Mammary epithelial cell (primary cell): ENCODE measurements at places on chromosomes 16 and 17.
A peak's percentile ranks its signal among the peaks of the same experiment; 100 is the strongest.

GRCh38 chr17:43456661-43457361, 27.0 kb upstream of the DHX8 start:
- DNase-seq = peak; percentile 42

DNA sequence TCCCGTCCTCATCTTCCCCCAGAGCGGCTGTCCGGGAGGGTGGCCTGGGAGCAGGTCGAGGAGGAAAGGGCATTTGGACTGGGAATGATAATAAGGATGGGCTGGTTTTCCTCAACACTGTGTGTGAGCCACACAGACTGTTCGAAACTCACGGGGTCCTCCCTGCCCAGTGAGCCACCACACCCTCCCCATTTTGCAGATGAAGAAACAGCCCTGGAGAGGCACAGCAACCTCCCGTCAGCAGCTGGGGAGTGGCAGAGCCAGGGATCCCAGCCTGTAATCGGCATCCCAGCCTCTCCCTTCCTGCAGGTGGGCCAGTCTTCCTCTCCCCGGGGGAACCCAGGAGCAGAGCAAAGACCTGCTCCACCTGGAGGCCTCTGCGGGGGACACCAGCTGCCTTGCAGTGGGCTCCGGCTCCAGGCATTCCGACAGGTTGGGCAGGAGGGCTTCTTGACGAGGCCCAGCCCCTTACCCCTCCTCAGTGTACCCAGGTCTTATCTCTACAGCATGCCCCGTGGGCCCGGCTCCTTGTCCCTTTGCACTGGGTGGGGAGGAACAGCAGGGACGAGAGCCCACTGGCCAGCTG, 23.8 kb downstream of the ENGASE start:
- no peak for DNase-seq

DNA sequence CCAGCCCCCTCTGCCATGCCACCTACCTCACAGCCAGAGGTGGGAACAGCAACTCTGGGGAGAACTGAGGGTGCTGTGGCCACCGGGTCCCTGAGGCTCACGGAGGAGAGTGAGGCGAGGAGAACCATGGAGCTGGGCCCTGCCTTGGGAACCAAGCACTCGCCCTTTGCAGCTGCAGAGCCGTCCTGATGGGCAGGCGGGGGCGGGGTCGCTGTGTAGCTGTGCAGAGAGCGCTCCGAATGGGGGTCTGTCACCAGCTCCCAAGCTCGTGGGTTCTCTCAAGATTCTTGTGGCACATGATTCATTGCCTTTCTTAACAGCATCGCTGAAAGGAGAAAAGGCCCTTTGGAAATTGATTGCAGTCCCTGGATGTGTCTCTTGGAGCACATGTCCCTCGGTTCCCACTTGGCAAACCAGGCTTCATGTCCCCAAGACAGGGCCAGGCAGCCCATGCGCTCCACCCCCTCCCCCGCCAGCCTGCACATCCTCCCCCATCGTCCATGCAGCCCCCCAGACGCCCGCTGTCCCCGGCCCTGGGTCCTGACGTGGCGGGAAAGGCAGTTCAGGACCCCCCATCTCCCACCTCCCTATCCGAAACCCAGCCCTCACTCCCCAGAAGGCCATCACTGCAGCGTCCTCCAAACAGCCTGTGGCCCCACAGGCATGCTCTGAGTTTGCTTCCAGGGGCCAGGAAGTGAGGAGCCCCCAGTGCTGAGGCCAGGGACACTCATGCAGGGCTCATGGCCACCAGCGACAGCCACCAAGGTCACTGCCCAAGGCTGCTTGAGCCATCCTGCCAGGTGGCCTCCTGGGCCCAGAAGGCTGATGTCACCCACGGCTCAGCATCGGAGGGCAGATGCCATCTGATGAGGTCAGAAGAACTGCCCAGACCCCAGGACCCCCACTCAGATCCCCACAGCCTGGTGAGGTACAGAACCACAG, 20.6 kb upstream of the CHMP6 start:
- DNase-seq = no peak

GRCh38 chr16:2157480-2158261, 2.1 kb downstream of the TRAF7 start:
- DNase-seq = no peak

- DNase-seq = no peak
These were observed 1.2 kb upstream of the ATP2A1 start for GRCh38 chr16:28876973-28877654.

DNA sequence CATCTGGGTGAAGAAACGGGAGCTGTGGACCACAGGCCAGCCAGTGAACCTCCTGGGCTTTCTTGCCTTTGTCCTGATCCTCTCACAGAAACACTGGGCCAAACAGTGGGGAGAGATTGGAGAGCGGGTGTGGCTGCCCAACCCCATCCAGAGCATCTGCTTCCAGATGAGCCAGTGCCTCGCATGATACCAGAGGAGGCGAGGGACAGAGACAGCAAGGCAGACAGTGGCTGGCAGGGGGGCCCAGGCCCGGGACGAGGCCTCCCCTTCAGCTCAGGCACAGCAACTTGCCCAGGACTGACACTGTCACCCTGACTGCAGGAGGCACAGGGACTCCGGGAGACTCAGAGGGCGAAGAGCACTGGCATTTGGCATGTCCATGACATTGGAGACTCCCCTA, 12.0 kb downstream of the ARHGEF15 start:
- no peak for DNase-seq

- no peak for DNase-seq
These were observed 31.4 kb downstream of the LIG3 start for GRCh38 chr17:35011671-35012216.

DNA sequence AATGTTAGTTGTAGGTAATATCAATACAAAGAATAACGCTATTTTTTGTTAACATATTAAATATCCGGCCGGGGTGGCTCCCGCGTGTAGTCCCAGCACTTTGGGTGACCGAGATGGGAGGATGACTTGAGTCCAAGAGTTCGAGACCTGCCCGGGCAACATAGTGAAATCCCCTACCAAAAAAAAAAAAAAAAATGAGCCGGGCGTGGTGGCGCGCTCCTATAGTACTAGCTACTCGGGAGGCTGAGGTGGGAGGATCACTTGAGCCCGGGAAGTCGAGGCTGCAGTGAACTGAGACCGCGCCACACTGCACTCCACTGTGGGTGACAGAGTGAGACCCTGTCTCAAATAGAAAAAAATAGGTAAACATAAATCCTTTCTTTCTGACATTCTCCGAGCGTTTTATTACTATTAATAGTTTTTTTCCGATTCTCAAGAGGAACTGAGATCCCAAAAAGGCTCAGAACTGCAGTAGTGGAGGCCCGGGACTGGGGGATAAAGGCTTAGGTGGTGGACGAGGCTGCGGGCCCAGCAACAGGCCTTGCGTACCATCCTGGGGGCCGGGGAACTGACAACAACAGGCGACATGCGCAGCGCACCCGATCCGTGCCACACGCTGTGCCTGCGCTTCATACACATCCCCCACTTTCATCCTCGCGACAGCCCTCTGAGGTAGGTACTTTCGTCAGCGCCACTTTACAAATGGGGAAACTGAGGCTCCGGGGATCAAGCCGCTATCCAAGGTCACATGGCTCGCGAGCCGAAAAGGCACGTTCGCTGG, 919 bp downstream of the N4BP1 start:
- DNase-seq = no peak

DNA sequence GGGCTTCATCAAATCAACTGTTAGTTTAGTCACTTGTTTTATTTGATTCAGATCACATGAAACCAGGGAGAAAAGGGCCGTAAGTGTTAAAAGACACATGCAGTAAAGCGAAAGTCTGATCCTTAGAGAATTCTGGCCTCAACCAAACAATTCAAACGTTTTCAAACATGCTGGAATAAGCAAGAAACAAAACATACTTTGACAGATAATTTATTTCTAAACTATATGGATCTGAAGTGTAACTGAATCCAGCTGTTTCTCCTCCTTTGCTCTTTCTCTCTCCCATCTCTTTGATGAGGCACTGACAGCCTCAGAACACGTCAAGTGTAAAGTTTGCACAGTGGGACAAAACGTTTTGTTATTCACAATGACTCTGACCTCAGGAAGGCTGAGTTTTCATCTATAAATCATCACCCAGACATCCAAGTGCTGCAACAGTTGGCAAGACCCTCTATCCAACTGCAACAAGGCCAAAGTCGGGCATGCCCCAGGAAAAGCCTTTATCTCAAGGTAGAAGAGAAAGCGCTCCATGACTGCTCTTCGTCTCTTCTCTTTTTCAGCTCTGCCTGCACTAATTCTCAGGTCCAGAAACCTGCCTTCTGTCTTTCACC, 267.1 kb upstream of the MYOCD start:
- no peak for DNase-seq

DNA sequence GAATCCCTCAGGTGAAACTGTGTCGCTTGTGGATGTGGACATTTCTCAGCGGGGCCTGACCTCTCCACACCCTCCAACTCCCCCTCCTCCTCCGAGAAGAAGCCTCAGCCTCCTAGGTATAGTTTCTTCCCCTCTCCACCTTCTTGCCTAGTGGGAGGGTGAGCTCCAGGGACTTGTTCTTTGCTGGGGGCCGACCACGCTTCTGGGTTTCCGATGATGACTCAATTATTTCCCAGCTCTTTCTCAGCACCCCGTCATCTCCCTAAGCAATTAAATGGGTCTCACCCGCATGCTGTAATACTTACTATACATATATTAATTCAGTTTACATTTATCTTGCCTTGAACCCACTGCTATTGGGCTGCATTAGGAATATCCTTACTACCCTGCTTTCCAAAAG, 13.1 kb downstream of the SOCS7 start:
- DNase-seq = no peak

- peak; percentile 96 for DNase-seq
These were observed 8.8 kb upstream of the LPCAT2 start for GRCh38 chr16:55499951-55500529.

DNA sequence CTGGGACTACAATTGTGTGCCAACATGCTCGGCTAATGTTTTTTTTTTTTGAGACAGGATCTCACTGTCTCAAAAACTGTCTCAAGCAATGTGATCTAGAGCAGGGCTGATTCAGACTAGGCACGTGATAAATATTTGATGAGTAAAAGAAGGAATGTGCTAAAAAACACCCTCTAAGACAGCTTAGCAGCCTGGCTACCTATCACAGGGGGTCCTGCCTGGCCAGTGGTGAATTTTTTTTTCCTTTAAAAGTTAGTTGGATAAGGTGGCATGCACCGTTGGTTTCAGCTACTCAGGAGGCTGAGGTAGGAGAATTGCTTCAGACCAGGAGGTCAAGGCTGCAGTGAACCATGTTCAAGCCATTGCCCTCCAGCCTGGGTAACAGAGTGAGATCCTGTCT, 14.8 kb upstream of the GPATCH8 start:
- DNase-seq = no peak

DNA sequence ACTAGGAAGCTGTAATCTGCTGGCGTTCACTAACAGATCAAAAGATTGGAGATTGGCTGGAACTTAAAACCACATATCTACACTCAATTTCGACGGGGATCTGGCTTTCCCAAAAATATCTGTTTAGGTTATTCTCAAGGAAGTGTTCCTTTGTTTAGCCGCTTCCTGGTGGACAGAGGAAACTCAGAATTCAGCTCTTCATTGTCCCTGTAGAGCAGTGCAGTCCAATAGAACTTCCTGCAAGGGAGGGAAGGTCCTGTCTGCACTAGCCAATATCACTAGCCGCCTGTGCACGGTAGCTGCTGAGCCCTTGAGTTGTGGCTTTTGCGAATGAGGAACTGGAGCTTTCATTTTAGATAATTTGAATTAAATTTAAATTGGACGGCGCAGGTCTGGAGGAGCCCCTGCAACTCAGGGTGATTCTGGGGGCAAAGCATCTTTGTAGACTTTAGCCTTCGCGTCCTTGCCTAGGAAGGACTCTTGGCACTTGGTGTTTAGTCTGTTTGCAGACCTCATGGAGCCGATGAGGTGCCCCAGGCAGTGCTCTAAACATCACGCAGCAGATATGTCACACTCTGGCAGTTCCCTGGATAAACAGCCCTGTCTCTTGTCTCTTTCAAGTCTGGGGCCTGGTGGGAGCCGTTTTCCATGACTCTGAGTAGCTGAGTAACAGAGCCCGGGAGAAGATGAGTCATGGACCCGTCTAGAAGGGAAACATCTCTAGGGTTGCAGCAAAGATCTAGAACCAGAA, 122.2 kb downstream of the CCDC182 start:
- peak; percentile 16 for DNase-seq

- DNase-seq = peak; percentile 86
These were observed 45.1 kb downstream of the MYH11 start for GRCh38 chr16:15811481-15812400.
